ENCODE measurements at places on chromosomes 7 and 10. TPM values are rescaled to one million over a fixed set of nuclear protein-coding genes. Genes with fewer than 3 reads are reported as not detected.

Gene WNT2
- 2.2 TPM for total RNA-seq

DNA sequence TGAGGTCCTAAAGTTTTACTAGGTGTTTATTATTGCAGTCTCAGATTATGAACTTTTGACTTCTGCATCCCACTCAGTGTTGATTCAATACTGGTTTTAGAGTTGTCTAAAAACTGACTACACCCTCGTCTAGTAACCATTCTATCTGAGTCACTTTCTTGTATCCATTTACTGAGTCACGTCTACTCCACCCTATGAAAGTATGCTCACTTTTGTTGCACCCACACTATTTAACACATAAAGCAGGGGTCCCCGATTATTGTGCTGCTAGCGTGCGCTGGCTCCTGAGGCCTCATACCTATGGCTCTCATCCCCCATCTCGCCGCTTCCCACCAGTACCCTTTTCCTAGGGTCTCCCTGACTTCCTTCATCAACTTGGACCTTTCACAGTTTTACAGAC lies 2.0 kb downstream of the SAMD9 start:
- DNase-seq: no peak

GRCh38 chr7:132847376-132847775 lies 234.5 kb downstream of the CHCHD3 start:
- no peak for DNase-seq

- DNase-seq: no peak
Measured at GRCh38 chr7:7802531-7802930, 84.1 kb upstream of the RPA3 start.
